ENCODE measurements at places on chromosomes 13 and 19.
A peak's percentile ranks its signal among the peaks of the same experiment; 100 is the strongest.

DNA sequence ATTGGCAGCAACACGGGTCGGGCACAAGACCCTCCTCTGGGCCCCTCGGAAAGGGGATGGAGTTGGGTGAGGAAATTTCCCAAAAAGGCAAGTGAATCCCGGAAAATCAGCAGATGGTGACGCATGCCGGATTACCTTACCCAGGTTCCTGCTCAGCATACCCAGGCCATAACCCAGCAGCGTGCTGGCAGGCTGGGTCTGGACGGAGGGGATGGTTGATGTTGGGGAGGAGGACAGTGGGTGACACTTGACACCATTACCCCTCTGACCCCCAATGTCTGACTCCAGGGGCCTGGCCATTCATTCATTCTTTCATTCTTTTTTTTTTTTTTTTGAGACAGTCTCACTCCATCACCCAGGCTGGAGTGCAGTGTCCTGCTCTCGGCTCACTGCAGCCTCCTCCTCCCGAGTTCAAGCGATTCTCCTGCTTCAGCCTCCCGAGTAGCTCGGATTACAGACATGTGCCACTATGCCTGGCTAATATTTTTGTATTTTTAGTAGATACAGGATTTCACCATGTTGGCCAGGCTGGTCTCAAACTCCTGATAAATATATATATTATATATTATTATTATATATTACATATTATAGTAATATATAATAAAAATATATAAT is 799 bp downstream of the PVR start:
- DNase-seq = peak; percentile 31

DNA sequence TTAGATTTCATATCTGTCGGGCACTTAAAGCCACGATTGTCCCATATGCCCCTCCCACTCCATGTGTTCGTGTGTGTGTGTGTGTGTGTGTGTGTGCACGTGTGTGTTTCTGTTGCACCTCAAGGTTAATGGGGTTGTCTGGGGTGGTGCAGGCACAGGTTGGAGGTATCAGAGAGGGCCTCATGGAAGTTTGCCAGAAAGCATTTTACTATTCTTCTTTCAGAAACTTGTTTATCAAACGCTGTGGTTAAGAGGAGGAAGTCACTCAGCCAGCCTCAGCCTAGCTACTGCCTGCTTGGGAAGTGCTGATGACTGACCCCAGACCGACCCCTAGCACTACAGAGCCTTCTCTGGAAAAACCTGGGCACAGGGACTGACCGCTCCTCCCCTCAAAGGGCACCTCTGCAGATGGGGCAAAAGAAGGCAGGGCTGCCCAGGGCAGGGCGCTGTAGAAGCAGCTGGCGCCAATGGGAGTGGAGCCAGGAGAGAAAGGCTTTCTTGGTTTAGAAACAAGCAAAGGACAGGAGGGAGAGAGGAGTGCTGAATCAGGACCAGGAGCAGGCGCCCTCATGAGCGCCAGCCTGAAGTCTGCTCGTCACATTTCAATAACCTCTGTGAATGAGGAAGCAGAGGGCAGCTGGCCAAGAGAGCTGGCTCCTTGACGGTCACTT is 3.9 kb downstream of the SIAH3 start:
- DNase-seq = peak; percentile 15

DNA sequence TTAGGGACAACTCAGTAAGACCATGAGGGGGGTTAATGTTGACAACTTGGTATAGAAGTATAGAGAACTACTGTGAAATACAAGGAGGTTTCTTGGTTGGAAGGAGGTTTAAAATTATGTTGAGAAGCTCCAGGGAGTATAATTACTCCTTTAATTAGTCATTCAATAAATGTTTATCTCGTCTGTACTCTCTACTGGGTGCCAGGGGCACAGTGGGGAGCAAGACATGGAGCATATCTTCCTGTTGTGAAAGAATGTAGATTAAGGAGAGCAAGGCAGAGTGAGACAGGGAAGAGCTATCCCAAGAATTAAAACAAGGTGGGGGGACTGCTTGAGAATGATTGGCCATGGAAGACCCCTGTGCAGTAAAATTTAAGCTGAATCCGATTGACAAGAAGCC is 33.7 kb upstream of the TDRD3 start:
- no peak for DNase-seq

DNA sequence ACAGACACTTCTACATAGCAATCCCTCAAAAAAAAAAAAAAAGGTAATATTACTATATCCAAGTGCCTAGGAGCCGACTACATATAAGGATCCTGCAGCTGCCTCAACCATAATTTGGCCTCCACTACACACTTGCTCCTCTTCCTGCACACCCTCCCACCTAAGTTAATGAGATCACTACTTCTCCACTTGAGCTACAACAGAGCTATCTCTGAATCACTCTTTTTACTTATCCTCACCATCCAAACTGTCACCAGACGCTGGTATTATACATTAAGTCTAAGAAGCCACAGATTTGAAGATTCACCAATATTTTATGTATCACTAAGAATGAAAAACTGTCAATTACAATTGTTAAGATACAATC is 8.3 kb downstream of the OBI1 start:
- no peak for DNase-seq

DNA sequence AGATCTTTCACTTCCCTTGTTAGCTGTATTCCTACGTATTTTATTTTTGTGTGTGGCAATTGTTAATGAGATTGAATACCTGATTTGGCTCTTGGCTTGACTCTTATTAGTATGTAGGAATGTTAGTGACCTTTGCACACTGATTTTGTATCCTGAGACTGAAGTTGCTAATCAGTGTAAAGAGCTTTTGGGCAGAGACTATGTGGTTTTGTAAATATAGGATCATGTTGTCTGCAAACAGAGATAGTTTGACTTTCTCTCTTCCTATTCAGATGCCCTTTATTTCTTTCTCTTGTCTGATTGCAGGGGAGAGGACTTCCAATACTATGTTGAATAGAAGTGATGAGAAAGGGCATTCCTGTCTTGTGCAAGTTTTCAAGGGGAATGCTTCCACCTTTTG is 160.3 kb upstream of the PCDH20 start:
- DNase-seq = no peak

GRCh38 chr13:76646946-76647345 is 239.3 kb downstream of the KCTD12 start:
- no peak for DNase-seq

DNA sequence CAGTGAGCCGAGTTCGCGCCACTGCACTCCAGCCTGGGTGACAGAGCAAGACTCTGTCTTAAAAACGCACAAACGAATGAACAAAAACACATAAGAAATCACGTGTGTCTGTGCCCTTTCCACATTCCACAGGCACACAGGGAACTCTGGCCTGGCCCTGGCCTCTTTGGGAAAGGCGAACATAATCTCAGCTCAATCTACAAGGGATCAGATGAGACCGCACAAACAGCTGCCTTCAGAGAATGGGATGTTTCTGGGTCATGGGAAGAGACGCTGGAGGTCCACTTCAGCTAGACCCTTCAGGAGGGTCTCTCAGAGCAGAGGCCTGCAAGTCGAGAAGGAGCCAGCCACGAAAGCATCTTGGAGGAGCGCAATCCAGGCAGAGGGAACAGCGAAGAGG is 6.3 kb upstream of the CRTC1 start:
- DNase-seq = no peak

GRCh38 chr13:90686442-90686841 is 661.0 kb upstream of the MIR17HG start:
- DNase-seq = no peak

- DNase-seq = no peak
Measured at GRCh38 chr19:51129716-51130115, 5.0 kb downstream of the SIGLEC9 start.

DNA sequence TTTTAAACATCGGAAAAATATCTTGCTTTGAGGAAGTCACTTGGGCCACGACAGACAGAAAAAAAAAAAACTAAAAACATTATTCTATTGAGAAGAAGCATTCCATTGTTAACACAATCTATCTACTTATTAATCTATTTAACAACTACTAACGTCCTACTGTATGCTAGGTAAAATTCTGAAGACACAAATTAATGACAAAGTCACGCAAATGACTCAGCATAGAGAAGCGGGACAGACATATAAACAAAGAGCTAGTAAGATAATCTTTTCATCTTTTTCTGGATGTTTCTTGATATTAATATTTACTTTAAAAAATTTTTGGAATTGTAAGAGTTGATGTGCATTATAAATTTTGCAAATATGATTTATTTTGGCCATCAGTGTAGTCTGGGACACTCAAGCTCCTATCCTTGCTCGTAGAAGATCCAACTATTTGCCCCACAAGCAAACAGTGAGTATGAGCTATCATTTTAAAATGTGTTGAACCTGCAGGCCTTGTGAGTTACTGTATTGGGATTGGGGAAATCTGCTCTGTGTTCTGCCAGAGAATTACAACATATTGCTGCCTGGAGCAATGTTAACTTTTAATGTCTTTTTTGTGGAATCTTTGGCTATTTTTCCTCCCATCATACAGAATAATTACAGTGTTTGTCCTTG is 109.1 kb downstream of the PCDH9 start:
- peak; percentile 58 for DNase-seq

DNA sequence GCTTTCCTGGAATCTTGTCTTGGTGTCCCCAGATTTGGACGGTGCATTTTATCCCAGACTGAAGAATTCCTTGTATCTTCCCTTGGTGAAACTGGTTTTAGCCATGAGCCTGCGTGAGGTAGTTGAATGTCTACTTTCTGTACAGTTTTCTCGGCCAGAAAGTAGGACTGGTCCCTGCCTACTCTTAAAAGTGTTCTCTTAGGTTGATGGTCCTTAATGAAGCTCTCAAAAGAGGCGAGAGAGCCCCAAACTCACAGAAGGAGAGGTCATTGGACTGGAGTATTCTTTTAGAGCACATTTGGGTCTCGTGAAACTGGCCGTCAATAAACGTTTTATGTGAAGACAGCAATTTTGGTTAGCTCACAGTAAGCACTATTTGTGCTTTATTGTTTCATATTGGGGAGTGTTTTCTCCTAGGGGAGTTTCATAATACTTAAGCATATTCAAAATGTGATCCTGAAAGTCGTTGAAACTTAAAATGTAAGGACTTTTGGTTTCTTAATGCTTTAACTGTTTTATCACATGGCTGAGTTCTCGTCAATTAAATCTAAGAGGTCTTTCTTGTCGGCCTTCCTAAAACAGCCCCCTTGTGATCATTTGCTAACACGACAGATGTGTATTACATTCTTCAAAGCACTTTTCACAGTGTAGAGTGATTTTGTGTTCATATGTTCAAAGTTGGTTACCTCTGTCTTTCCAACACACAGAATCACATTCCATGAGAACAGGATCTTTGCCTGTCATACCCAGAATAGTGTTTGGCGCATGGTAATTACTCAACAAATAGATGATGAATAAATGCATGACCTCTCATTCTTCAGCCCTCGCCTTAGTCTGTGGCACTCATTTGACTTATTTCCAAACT is 889 bp downstream of the GTF2F2 start:
- no peak for DNase-seq

DNA sequence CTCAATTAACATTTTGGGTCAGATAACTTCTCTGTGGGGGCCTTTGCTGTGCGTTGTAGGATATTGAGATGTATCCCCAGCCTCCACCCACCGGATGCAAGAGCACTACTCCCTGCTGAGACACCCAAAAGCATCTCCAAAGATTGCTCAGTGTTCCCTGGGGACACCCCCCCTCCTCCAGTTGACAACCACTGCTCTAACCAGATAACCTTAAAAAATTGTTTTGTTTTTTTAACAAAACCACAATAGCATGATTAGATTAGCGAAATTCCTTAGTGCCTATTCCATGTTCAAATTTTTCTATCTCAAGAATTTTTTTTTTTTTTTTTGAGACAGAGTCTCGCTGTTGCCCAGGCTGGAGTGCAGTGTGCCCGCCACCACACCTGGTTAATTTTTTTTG is 2.6 kb upstream of the EPN1 start:
- no peak for DNase-seq

GRCh38 chr19:30637926-30638325 is 265.7 kb downstream of the ZNF536 start:
- no peak for DNase-seq

GRCh38 chr19:51807111-51807701 is 12.2 kb downstream of the FPR3 start:
- DNase-seq = no peak

- DNase-seq = no peak
Measured at GRCh38 chr13:100976993-100977392, 302.4 kb upstream of the TMTC4 start.

DNA sequence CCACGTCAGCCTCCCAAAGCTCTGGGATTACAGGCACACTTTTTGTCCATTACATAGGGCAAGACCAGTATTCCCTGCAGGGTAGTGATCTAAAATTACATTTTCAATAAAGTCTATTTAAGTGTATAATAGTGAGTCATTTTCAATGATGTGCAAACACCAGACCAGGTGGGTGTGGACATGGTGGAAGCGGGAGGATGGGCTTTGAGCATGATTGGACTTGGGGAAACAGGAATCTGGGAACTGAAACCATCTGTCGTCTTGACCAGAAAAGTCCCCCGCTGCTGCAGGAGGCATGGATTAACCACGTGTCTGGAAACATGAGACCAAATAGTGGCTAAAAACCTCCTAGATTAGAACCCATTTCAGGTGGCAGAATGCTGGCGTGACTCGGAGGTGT is 4.9 kb downstream of the FXYD3 start:
- peak; percentile 36 for DNase-seq

- DNase-seq = no peak
Measured at GRCh38 chr19:3669082-3669946, 31.0 kb downstream of the PIP5K1C start.

DNA sequence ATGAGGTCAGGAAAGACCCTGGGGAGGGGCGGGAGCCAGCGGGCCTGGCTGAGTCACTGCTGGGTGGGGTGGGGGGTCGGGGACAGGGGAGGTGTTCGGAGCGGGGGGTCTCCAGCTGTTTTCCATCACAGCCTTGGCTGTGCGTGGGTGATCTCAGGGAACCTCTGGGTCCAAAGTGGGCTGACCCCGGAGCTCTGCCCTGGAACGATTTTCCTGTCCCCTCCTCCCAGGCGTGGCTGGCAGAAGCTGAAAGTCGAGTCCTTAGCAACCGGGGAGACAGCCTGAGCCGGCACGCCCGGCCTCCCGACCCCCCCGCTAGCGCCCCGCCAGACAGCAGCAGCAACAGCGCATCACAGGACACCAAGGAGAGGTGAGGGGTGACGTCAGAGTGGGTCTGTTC is 10.6 kb downstream of the TRIP10 start:
- DNase-seq = no peak

- DNase-seq = no peak
Measured at GRCh38 chr13:98103531-98103930, 39.4 kb upstream of the FARP1 start.

GRCh38 chr13:104301171-104301975 is 1235.2 kb upstream of the SLC10A2 start:
- peak; percentile 98 for DNase-seq

- DNase-seq = no peak
Measured at GRCh38 chr19:17389957-17390664, 3.9 kb downstream of the CCDC194 start.

- no peak for DNase-seq
Measured at GRCh38 chr13:50396001-50396400, 380.8 kb downstream of the KCNRG start.

GRCh38 chr13:105395041-105395440 is 1140.4 kb downstream of the EFNB2 start:
- no peak for DNase-seq

Measured in NCI-H1694 treated with DMSO at 0.1 percent for 48 hours (cell line).